Activated CD4-positive, alpha-beta T cell treated with anti-CD3 and anti-CD28 coated beads, Interleukin-2, amount 50 U/mL, for 4 hours (primary cell): ENCODE measurements at places on chromosomes 7 and 10.

DNA sequence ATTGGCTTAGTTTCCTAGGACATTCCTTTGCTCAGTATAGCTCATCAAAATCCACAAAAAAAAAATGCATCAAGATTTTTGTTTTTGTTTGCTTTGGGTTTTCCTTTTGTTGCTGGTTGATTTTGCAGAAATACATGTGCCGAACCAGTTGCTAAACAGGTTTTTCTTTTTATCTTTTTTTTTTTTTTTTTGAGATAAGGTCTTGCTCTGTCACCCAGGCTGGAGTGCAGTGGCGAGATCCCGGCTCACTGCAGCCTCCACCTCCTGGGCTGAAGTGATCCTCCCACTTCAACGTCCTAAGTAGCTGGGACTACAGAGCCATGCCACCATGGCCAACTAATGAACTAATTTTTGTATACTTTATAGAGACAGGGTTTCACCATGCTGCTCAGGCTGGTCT lies 8.3 kb downstream of the CSTF2T start:
- DNase-seq: no peak

- DNase-seq: no peak
These were observed 408.1 kb downstream of the GATA3 start for GRCh38 chr10:8462565-8462964.

GRCh38 chr7:128914566-128915151 lies 4.2 kb upstream of the KCP start:
- no peak for DNase-seq

DNA sequence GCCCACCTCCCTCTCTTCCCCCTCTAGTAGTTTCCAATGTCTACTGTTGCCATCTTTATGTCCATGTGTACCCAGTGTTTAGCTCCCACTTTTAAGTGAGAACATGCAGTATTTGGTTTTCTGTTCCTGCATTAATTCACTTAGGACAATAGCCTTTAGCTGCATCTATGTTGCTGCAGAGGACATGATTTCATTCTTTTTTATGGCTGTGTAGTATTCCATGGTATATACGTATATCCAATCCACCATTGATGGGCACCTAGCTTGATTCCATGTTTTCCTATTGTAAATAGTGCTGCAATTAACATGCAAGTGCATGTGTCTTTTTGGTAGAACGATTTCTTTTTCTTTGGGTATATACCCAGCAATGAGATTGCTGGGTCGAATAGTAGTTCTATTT lies 170.4 kb downstream of the NOC3L start:
- DNase-seq: no peak

GRCh38 chr7:69928621-69929020 lies 330.3 kb downstream of the AUTS2 start:
- no peak for DNase-seq

- no peak for DNase-seq
These were observed 236.2 kb downstream of the DNAJB9 start for GRCh38 chr7:108805808-108806397.

- DNase-seq: peak; percentile 51
These were observed 20.1 kb upstream of the NMT2 start for GRCh38 chr10:15188603-15189002.

DNA sequence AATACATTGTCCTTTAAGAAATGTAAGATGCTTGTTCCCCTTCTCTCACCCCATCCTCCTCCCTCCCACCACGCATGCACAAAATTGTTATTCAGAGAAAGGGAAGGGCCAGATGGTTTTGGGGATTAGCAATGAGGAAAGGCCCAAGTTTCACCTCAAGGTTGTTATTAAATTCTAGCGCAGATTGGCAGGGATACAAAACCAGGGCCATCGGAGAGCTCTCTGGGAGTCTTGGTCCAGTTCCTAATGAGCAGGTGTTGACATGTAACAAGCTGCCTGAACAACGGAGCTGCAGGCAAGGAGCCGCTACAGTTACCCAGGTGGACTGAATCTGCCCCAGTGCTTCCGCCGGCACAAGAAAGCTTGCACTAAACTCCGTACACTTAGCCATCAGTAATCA lies 9.7 kb upstream of the ANK3 start:
- DNase-seq: no peak

GRCh38 chr10:76010703-76011102 lies 579.3 kb downstream of the LRMDA start:
- DNase-seq: no peak

DNA sequence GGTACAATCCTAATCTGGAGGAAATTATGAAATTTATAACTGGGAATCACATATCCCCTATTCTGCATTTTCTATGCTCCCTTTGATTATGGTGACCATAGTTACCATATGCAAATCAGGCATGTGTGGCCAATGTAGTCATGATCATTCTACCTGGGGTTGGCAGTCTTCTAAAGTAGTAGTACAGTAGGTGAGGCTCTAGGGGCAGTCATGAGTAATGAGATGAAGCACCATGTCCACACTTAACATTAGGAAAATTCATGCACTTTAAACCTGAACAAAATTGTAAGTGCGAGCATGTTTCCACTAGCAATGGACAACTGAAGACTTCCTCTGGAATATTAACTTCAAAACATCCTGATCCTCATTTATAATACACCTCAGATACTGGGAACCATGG lies 545.9 kb downstream of the SUGCT start:
- no peak for DNase-seq

GRCh38 chr7:18623389-18623788 lies 127.8 kb downstream of the HDAC9 start:
- no peak for DNase-seq
